ENCODE measurements at places on chromosomes 5 and 9.
A peak's percentile ranks its signal among the peaks of the same experiment; 100 is the strongest.

DNA sequence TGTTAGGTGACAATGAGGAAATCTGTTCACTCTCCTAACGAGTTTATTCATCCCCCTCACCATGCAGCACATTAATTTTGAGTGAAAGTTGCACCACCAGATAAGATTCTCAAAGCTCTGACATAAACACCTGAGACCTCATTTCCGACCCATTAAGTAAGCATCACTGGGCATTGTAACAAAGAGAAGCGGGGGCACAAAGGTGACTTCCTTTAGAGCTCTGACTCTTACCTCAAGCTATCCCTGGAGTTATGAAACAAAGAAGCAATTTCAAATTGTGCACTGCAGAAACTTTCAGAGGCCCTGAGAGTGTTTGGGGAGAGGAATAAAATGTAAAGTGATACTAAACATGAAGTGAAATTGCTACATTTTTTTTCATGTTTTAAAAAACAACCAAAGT, 29.5 kb downstream of the C5orf15 start:
- no peak for DNase-seq

DNA sequence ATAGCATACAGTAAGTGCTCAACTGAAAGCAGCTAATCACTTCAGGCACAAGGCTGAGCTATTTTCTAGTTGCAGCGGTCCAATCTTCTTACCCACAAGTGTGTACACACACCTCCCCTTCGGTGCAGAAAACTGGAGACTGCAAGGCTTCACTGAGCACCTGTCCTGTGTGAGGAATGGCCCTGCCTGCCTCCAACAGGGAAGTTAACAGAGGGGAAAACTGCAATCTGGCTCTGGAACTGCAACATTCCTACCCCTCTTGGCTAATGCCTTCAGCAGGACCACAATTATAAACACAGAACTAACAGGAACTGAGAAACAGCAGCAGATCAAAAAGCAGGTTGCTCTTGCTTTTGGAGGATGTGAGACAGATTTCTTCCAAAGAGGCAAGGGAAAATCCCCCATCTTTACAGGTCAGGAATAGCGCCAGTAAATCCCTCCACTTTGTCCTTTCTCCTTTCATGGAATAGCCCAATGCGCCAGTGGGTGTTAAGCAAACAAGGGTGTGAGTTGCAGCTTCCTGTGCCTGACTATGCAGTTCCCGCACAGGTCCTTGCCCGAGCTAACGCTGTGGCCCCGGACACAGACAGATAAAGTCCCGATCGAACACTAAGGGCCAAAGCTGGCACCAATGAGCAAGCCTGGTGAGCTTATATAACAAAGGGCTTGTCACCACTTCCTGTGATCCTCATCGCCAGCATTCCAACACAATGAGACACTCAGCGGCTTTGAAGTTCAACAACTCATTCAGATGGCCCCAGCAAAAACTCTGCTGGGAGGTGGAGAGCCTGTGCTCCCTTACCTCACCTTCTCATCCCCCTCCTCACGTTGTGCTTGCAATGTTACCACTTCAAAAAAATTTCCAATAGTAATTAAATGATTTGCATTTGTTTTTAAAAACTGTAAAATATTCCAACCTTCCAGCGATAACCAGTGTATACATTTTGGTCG, 21.5 kb downstream of the SHB start:
- no peak for DNase-seq

- no peak for DNase-seq
These were observed 231.7 kb downstream of the CTNND2 start for GRCh38 chr5:11672385-11673085.

- no peak for DNase-seq
These were observed 301.2 kb downstream of the PSAT1 start for GRCh38 chr9:78598120-78598519.

GRCh38 chr5:60820593-60821487, 23.2 kb downstream of the ELOVL7 start:
- DNase-seq = no peak

DNA sequence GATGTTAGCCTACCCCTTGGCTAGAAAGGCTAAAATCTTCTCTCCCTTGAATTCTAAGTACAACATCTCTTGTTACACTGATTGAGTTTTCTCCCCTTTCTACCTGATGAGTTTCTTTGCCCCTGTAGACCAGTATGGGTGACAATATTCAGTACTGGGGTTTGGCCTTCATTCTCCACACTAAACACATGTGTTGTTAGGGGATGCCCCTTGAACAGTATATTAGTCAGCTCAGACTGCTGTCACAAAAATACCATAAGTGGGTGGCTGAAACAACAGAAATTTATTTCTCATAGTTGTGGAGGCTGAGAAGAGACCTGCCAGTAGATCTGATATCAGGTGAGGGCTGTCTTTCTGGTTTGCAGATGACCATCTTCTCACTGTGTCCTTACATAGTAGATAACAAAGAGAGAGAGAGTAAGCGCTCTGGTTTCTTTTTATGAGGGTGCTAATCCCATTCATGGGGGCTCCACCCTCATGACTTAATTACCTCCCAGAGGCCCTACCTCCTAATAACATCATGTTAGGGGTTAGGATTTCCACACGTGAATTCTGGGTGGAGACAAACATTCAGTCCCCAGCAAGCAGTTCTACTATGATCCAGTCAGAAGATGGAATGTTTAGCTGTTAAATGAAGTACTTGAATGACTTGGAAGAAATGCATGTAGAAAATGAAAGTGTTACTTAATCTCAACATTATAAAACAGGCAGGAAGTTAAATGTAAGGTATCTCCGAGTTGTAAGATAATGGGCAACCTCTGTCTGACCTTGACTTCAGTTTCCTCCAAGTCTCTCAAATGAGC, 17.5 kb downstream of the VLDLR start:
- DNase-seq = peak; percentile 26

GRCh38 chr5:73298251-73298771, 125.3 kb downstream of the TMEM174 start:
- DNase-seq = no peak

- no peak for DNase-seq
These were observed 147.3 kb downstream of the MTX3 start for GRCh38 chr5:79843450-79844388.

GRCh38 chr5:160555971-160556631, 134.4 kb downstream of the PTTG1 start:
- DNase-seq = no peak

GRCh38 chr9:103821115-103821514, 273.0 kb upstream of the SMC2 start:
- no peak for DNase-seq

GRCh38 chr5:52887066-52887465, 99.3 kb downstream of the ITGA1 start:
- DNase-seq = no peak

- no peak for DNase-seq
These were observed 153.5 kb downstream of the PPP2R2B start for GRCh38 chr5:146725025-146725424.

DNA sequence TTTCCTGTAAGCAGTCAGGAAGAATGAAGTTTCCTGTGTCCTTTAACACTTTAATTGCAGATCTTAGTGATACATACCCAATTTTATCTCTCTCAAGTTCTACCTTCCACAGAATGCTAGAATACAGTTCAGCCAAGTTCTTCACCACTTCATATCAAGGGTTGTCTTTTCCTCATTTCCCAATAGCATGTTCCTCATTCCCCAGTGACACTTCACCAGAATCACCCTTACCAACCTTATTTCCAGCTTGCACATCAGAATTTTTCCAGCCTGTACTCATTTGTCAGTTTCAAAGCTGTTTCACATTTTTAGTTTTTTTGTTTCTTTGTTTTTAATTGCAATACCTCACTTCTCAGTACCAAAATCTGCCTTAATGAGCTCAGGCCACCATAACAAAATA, 126.1 kb downstream of the ESM1 start:
- DNase-seq = no peak

Data from activated T-cell treated with anti-CD3 and anti-CD28 coated beads, Interleukin-2, amount 50 U/mL, for 72 hours (primary cell).